ENCODE measurements at places on chromosomes 4 and X.

DNA sequence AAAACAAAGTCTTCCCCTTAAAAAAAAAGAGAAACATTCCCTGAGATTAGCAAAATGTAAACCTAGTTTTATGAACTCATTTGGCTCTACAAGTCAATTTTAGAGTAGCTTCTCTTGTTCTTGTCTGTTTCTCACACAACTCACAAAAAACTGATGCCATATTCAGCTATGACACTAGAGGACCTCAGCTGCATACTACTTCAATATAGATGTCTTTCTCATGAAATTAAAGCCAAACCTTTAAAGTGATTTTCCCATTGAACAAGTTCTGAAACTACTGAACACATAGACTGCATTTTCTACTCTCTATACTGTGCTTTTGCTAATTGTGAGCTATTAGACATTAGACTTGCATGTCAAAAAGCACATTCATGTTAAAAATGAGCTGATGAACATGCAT is 49.8 kb downstream of the TBCK start:
- no peak for DNase-seq

GRCh38 chr4:56048702-56049431 is 100.1 kb downstream of the CEP135 start:
- no peak for DNase-seq

GRCh38 chr4:89563431-89563830 is 255.8 kb upstream of the GPRIN3 start:
- no peak for DNase-seq

DNA sequence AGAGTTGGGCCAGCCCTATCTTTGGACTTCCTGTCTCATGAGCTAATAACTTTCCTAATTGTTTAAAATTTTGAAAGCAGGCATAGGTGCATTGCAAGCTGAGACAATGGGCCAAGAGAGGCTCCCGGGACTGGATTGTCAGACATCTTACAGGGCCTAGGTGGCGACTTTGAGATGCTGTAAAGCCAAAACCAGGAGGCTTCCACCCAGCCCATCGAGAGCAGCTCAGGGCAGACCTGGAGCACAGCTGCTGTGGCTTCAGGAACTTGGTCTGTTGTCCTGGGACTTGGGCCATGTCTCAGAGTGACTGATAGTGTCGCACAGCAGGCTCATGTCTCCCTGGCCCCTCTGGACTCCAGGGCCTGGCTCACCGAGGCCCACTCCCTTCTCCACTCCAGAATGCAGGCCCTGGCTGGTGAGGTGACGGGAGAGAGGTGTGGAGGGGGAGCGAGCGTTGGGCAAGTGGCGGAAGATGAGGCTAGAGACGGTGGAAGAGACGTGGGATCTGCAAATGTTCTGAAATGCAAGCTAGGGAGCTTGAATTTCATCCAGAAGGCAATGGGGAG is 24.1 kb upstream of the MTM1 start:
- DNase-seq: no peak
